Kasumi-1 (cell line): ENCODE measurements at places on chromosomes 2 and 18.

GRCh38 chr2:51006641-51007040 lies 25.3 kb downstream of the NRXN1 start:
- no peak for DNase-seq

GRCh38 chr2:171762879-171763573 lies 75.8 kb downstream of the DYNC1I2 start:
- no peak for DNase-seq

DNA sequence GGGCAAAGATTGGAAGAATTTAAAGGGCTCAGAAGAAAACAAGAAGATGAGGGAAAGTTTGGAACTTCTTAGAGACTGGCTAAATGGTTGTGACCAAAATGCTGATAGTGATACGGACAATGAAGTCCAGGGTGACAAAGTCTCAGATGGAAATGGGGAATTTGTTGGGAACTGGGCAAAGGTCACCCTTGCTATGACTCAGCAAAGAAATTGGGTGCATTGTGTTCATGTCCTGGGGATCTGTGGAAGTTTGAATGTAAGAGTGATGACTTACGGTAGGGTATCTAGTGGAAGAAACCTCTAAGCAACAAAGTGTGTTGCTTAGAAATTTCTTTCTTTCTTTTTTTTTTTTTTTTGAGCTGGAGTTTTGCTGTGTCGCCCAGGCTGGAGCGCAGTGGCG lies 6.0 kb upstream of the IL1A start:
- no peak for DNase-seq

DNA sequence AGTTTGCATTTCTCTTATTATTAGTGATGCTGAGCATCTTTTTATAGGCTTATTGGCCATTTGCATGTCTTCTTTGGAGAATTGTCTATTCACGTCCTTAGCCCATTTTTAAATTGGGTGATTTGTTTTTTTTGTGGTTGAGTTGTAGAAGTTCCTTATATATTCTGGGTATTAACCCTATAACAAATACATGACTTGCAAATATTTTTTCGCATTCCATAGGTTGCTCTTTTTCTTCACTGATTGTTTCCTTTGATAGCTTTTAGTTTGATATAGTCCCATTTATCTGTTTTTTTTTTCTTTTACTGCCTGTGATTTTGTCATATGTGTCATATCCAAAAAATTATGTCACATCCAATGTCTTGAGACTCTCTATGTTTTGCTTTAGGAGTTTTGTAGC lies 243.6 kb downstream of the GPD2 start:
- DNase-seq: no peak

DNA sequence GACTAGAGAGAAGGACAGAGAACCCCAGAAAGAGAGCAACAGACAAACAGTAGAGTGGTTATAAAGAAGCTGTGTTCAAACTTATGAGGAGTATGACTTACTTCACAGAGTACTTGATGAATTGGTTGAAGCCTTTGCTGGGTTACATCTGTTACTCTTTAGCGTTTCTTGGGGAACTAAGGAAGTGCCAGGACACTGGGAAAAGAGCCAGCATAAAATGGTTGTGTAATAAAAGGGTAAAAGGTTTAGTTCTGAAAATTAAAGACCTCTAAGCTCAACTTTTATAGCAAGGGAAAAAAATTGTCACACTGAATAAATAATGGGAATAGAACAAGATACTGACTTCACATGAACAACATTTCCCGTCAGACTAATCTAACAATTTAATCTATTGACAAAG lies 17.0 kb upstream of the STAT4 start:
- no peak for DNase-seq

GRCh38 chr18:79770501-79770815 lies 27.3 kb upstream of the KCNG2 start:
- no peak for DNase-seq

DNA sequence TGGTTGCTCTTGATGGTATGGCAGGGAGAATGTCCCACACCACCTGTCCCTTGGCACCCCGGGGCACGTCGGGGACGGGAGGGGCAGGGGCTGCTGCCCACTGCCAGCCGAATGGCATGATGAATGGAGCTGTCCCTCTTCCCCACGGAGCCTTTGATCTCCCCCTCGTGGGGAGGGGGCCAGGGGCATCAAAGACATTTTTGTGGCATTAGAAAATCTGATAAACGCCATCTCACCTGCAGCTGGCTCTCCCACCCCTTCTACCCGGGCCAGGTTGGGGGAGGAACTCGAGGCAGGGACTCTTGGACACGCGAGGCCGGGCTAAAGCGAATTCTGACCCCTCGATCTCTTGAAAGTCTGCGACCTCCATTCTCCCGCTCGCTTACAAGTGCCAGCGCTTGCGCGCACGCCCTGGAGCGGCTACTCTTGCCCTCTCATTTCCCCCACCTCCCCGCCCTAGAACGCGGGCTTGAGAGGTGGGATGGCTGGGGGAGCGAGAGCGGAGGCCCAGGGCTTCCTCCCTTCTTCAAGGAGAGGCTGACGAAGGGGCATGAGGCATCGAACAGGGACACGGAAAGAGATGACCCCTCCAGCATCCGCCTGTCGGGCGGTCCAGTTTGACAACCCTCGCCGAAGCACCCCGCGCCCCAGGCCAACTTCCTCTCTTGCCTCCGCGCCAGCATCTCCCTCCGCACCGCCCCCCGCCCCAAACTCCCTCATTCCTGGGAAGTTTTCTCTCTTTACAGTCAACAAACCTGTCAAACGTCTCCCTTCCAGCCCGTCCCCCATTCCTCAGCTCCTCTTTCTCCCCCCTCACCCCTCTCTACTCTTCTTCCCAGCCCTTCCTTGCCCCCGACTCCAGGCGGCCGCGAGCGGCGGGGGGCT lies 692 bp upstream of the WNT6 start:
- no peak for DNase-seq

GRCh38 chr2:17515652-17516051 lies 2.6 kb downstream of the RAD51AP2 start:
- DNase-seq: peak; percentile 3

DNA sequence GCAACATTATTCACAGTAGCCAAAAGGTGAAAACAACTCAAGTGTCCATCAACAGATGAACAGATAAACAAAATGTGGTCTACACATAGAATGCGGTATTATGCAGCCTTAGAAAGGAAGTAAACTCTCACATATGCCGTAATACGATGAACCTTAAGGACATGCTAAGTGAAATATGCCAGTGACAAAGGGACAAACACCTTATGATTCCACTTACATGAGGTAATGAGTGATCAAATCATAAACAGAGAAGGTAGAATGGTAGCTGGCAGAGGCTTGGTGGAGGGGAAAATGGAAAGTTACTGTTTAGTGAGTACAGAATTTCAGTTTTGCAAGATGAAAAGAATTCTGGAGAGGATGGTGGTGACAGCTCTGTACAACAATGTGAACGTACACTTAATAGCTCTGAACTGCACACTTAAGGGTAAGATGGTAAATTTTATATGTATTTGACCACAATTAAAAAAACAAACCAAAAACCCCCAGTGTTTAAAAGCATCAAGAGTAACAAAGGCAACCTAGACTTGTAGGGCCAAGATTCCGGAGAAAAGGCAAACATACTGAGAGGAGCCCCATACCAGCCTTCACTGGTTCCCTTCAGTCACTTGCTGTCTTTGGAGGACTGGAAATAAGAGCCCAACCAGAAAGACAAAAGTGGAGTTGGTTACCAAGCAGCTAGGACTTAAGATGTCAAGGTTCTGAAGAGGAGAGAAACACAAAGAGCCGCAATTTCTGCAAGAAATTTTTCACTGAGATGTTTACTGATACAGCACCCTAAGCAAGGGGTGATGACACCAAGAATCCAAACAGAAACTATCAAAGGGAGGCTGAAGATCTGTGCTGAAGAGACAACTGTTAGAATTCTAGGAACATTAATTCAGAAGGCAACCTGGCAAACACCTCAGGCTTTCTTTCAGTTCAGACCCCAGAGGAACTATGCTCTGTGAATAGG lies 61.3 kb downstream of the CUL3 start:
- DNase-seq: no peak

- DNase-seq: no peak
Observed at GRCh38 chr2:16784652-16785051, 119.0 kb upstream of the CYRIA start.

GRCh38 chr2:1795261-1796231 lies 51.2 kb upstream of the PXDN start:
- DNase-seq: no peak

- DNase-seq: no peak
Observed at GRCh38 chr2:207167099-207167923, 1.6 kb upstream of the KLF7 start.

DNA sequence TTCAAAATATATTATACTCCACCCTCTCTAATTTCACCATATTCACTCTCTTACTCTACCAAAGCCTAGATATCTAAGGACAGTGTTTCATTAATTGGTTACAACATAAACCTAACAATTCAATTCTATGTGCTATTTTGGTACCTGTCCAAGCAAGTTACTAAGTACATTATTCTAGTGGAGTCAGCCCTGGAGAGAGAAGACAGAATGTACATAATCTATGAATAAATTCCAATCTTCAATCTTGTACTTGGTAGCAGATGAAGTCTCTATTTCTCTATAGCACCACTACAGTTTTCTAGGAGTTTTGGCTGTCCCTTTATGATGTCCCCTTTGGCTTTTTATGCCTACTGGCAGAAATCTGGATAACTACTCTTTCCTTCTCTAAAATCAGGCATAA lies 27.6 kb downstream of the NMUR1 start:
- DNase-seq: no peak

GRCh38 chr2:186345745-186346144 lies 140.3 kb upstream of the ZC3H15 start:
- DNase-seq: no peak

GRCh38 chr2:171142398-171142797 lies 18.3 kb downstream of the TLK1 start:
- DNase-seq: no peak

- DNase-seq: no peak
Observed at GRCh38 chr2:60830991-60831390, 50.4 kb upstream of the REL start.

DNA sequence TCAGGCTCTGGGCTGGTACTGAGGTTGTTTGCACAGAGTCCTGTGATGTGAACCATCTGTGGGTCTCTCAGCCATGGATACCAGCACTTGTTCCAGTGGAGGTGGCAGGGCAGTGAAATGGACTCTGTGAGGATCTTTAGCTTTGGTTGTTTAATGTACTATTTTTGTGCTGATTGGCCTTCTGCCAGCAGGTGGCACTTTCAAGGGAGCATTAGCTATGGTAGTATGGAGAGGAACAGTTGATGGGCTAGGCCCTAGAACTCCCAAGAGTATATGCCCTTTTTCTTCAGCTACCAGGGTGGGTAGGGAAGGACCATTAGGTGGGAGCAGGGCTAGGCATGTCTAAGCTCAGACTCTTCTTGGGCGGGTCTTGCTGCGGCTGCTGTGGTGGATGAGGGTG lies 257.0 kb upstream of the GYPC start:
- no peak for DNase-seq

- DNase-seq: no peak
Observed at GRCh38 chr2:22209545-22209944, 1085.8 kb downstream of the TDRD15 start.

DNA sequence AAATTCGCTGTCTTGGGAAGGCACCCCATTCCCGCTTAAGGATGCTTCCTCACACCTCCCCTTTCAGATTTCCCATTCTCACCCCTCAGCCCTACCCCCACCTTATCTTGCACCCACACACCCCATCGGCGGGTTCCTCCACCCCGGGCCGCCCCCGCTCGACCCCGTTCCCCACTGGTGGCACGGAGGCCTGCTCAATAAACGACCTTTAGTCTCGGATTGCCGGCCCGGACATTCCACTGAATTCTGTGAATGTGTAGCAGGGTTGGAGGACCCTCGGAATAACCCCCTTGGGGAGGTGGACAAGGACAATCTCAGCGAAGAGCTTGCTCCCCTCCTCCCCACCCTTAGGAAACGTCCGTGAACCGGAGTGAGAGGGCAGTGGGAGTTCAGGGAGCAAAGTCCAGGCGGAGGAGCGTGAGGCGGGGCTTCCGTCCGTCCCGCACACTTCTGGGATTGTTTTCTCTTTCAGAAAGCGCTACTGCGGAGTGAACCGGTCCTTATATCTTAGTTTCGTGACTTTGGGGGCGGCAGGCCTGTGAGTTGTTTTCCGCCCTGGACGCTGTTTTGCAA lies 2.8 kb upstream of the LBX2 start:
- peak; percentile 25 for DNase-seq

DNA sequence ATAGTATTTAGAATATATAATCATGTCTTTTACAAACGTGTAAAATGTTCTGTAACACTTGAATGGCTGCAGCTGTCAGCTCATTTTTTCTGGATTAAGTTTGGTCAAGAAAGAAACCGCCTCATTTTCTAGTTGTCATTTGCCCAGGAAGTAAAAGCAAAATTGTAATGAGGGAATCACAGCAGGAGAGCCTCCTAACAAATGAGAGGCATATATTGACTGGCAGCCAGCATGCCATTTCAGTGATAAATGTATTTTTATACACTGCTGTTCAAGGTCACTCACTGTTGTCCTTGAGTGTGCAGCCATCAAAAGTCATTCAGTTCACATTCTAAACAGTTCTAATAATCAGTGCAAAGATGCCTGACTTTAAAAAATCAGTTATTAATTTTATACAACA lies 144.3 kb upstream of the BOD1L2 start:
- DNase-seq: no peak

DNA sequence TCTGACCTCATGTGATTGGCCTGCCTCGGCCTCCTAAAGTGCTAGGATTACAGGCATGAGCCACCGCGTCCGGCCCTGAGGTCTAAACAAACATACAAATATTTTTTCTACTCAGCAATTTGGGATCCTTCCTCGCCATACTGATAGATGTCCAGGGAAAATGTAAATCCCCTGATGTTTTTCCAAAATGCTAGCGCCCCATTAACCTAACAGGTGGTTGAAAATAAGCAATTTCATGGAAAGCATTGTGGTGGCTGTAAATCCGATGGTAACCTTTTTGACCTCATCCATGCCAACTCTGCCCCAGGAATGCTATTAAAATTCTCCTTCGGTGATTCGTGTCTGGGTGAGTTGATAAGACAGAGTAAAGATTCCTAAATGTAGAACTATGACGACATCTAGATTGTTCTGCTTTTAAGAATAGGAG lies 19.3 kb downstream of the GEMIN6 start:
- DNase-seq: no peak

- no peak for DNase-seq
Observed at GRCh38 chr2:15687720-15688119, 96.1 kb downstream of the DDX1 start.

DNA sequence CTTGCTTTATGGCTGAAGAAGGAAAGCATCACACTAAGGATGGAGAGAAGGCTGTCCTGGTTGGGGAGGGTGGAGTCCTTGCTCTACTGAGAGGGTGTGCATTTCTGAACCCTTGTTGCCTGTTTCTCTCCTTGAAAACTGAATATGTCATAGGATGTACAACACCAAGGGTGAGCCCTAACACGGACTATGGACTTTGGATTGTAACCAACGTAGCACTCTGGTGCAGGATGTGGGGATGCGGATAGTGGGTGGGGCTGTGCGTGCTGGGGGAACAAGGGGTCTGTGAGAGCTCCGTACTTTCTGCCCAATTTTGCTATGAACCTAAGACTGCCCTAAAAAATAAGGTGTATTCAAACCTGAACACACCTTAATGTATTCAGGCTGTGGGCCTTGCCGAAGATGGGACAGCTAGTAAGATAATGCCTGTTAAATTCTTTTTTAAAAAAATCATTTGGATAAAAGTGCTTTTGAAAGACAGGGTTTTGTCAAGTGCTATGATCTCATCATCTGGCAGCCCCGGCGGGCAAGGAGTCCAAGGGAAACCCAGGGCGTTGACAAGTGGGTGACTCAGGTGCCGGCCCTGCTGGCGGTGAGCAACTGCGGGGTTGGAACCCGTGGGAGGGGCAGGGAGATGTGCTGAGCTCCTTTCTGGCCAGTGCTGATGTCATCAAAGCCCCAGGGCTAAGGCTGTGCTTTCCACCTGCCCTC lies 54.0 kb downstream of the GATA6 start:
- DNase-seq: no peak
